ENCODE measurements at places on chromosomes 1 and 21.

GRCh38 chr1:233587958-233588799 lies 25.7 kb upstream of the KCNK1 start:
- no peak for DNase-seq

- no peak for DNase-seq
Measured at GRCh38 chr1:111422546-111423391, 4.8 kb downstream of the OVGP1 start.

DNA sequence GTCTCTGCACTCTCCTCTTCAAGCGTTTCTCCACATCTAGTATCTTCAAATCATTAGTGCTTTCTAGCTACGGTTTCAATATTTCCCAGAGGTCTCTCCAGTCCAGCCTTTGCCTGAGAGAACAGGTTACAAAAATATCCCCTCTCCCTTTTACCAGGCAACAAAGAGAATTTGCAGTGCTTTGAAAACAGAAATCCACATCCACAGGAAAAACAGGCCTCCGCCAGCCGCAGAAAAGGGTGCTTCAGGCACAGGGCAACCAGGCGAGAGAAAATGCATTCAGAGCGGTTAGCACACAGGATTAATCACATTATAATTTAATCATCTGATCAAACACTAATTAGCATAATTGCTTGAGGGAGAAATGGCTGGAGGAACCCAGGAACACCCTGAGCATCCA lies 13.8 kb downstream of the DSCAM start:
- DNase-seq, result no peak

DNA sequence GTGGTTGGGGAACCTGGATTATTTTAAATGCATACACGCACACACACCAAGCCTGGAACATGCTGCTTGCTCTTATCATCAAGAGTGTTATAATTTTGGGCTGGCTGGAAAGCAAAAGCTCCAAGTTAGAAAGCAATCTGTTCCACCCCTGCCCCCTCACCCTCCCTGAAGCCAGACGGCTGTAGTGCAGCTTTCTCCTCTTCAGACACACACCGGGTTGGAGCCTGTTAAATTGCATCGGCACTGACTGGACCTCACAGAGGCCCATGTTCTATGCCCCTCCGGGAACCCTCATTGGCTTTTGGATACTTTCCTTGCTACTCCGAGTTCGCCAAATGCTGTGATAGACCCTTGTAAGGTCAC lies 90.6 kb upstream of the KCNJ15 start:
- DNase-seq, result no peak

- no peak for DNase-seq
Measured at GRCh38 chr21:21196087-21196486, 197.9 kb downstream of the NCAM2 start.

DNA sequence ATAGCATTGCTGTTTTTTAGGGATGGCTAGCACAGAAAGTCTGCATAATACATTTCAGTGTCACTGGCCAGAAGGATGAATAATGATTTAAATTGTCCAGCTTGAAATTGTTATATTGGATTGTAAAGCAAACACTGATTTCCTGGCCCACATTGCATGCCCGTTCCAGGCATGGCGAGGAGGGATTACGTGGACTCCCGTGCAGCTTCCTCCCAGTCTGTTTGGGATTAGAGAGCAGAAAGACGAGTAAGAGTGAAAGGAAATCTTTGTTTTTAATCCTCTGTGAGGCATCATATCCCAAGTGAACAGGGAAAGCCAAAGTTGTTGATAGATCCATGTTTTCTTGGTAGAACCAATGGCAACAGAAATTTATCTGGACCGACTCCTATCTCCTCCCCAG lies 8.4 kb downstream of the TRIM58 start:
- no peak for DNase-seq

GRCh38 chr1:41162441-41162840 lies 79.7 kb downstream of the SCMH1 start:
- DNase-seq, result no peak

DNA sequence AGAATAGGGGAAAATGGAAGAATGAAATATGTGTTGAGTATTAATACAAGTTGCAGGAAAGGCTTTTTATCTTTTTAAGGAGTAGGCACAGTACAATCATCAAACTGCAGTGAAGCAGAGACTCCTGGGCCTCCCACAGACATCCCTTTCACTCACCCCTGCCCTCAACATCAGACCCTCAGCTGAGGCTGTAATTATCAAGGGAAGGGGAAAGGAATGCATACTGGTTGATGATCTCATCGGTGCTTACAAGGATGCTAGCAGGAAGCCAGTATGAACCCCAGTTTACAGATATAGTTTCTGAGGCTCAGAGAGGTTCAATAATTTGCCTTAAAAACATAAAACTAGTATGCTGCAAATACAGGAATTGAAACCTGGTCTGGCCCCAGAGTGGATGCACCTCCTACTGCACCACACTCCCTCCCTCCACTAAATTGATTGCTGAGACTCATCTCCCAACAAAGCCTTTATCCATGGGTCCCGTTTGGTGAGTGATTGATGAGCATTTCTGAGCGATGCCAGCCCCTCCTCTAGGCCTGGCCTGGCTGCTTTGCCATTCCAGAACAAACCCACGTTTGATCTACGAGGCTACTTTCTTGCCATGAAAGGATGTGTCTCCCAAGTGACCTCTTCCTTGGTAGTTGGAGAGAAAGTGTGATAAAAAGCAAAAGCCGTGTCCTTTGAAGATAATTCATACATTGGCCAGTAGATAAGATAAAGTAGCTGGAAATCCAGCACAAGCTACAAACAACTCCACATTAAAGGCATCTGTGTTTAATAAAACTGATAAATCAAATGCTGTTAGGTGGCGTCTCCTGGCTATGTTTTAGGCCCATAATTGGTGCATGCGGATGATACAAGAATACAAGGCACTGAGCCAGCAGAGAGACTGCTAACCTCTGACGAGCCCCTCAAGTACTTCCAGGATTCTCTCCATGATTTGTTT lies 233.9 kb upstream of the CAMK1G start:
- DNase-seq, result no peak

DNA sequence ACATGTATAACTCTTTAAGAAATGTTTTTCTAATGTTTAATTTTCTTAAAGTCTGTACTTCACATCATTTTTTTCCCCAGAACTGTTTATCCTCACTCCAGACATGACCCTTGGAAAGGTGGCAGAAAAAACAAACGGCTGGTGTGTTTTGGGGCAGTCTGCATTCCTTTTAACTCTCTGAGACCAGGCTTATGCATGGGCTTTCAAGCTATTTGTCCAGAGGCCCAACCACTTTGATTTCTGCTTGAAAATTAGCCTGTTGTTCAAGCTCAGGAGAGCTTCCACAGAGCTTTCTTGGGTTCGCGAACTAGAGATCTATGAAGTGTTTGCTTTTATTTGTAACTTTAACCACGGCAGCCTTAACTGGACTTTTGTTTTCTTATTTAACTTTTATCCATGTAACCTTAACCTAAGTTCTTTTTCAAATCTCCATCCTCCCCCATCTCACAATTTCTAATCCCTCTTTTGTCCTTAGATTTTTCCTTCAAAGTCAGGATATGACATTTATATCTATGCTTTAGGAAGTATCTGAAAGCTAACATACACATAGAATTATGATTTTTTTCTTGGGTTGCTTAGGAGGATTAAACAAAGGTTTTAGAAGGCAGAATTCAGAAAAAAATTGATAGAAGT lies 111.8 kb downstream of the FGGY start:
- no peak for DNase-seq
